ENCODE measurements at places on chromosomes 11 and 22.

DNA sequence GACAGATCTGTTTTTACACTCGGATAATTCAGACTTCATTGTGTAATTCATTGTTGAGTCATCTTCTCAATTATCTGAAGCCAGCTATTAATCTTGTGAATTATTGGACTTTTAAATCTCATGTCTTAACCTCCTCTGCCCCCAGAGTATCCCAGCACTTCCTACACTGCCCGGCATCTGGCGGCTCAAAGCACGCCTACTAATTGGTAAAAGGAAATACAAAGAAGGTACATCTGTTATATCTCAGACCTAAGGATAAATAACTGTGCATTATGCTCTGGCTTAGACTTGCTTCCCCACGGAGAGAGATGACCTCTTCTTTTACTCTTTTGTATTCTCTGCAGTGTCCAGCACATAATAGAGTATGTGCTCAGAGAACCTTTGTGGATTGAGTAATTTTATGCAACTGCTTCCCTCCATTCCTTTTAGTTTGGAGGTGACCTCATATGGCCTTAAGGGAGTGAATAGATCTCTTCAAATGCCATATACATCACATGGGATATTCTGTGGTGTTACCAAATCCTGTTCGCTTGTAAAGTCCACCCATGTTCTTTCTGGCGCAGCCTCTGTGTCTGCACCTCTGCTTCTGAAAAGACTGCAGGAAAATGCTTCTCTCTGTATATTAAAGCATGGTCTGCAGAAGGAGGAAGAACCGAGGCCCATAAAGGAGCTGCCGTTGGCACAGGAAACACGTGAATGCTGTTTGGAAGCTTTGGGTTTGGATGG lies 125.6 kb upstream of the SORL1-AS1 start:
- DNase-seq: no peak

- DNase-seq: peak; percentile 87
These were observed 2.0 kb upstream of the LMO2 start for GRCh38 chr11:33893711-33894397.

GRCh38 chr11:72443016-72443415 lies 8.7 kb upstream of the CLPB start:
- DNase-seq: no peak

GRCh38 chr22:27952779-27953178 lies 33.7 kb upstream of the PITPNB start:
- DNase-seq: no peak

- DNase-seq: no peak
These were observed 262.9 kb upstream of the DDI1 start for GRCh38 chr11:103773537-103773936.

DNA sequence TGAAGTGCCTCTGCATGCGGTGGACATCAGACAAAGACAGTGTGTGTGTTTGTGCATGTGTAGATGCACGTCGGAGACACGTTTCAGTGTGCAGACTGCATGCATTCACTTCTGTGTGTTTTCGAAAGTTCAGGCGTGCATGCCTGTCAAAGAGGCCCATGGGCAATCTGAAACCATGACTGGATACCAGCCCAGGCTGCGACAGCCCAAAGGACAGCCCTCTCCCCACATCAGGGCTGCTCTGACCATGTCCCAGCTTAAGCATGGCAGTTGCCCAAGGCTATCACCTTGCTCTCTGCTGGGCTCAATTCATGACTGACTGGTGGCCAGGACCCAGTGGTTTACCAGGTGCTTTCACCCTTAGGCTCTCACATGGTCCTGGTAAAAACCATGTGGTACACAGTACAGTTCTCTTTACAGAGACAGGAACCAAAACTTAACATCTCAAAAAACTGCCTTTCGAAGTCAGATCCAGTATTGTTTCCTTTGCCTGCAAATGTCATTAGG lies 423.7 kb upstream of the CADM1 start:
- DNase-seq: no peak

DNA sequence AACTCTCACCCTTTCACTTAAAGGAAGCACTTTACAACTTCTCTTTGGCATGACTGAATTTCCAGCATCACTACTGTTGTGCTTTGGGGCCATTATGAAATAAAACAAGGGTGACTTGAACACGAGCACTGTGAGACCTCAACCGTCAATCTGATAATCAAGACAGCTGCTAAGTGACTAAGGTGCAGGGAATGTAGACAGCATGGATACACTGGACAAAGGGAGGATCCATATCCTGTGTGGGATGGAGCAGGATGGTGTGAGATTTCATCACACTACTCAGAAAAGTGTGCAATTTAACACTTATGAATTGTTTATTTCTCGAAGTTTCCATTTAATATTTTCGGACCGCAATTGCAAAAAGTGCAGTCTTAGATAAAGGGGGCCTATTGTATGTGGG lies 16.1 kb upstream of the EXPH5 start:
- DNase-seq: no peak

DNA sequence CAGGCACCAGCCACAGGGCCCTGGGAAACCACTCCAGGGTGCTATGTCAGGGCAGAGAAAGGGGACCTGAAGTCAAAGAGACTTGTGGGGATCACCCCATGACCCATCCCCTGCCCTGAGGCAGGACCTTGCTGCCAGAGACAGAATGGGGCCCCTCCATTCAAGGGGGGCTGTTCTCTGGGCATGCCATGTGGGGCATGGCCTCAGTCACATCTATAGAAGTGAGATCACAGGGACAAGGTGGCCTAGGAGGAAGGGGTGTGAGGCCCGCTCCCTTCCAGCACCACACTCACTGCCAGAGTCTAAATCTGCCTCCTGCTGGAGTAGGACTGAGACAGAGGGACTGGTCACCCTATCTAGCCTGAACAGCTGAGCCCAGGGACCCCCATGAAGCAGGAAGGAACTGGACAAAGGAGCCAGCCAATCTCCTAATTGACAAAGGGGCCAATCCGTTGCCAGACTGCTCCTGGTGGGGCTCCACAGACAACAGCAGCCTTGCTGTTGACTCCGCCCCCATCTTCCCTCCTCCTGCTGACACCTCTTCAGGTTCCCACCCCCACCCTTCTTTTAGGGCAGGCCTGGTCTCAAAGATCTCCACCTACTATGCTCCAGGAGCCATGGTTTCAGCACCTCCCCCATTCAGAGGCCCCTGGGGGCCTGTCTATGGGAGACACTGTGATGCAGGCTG lies 26.0 kb downstream of the NEAT1 start:
- DNase-seq: no peak

All from activated T-cell treated with anti-CD3 and anti-CD28 coated beads, Interleukin-2, amount 50 U/mL, for 48 hours (primary cell).